IPS DF 6.9 (cell line): ENCODE measurements at places on chromosomes 7 and 10.

DNA sequence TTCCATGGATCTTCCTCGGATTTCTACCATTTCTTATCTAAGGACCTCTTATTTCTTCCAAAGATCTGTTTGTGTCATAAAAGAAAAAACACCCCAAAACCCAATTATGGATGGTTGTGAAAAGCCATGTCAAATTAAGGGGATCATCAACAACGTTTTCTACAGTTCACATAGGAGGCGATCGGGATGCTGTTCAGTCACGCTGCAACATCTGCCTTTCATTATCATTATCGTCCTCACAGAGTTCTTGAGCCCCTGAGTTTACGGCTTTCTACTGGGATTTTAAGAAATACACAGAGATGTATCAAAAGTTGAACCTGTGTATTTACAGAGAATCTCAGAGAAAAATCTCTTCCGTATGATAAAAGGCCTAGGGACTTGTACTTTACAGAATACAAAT is 101.4 kb downstream of the GRM8 start:
- no peak for DNase-seq

DNA sequence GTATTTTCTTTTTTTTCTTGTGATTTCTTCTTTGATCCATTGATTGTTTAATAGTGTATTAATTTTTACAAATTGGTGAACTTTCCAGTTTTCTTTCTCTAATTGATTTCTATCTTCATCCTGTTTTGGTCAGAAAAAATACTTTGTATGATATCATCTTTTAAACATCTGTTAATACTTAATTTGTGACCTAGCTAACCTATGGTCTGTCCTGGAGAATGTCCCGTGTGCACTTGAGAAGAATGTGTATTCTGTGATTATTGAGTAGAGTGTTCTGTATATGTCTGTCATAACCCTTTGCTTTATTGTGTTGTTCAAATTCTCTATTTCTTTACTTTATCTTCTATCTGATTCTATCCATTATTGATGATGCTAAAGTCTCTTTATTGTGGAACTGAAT is 65.8 kb upstream of the ZEB1 start:
- no peak for DNase-seq

DNA sequence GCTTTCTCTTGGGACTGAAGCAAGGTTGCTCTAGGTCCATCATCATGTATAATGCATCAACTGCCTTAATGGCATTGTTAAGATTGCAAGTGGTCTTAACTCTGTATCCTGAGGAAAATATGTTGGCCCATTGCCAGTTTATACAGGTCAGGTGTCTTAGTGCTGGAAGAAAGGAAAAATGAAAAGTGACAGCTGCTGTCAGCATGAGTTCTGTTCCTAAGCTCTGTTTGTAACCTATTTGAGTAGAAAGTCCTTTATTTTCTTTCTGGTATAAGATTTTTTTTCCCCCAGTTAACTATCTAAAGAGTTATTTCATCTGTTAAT is 127.2 kb downstream of the SRI start:
- DNase-seq = no peak

- no peak for DNase-seq
These were observed 78.8 kb downstream of the PROSER2 start for GRCh38 chr10:11901833-11902475.

DNA sequence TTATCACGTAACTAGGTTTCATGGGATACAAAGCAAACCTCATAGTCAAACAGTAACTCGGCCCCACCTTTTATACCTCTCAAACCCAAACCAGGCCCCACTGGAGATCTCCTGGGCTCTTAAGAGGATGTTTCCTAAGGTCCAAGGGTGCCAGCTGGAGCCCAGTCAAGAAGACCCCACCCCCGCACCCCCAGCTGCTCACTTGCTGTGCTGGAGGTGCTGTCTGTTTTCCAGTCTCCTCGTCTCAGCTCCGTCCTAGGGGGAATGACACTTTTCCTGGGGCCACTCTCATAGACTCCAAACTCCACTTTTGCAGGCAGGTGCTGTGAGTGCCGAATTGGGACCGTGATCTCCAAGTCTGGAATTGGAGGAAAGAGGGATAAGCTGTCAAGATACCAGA is 22.7 kb upstream of the TM9SF3 start:
- DNase-seq = no peak

DNA sequence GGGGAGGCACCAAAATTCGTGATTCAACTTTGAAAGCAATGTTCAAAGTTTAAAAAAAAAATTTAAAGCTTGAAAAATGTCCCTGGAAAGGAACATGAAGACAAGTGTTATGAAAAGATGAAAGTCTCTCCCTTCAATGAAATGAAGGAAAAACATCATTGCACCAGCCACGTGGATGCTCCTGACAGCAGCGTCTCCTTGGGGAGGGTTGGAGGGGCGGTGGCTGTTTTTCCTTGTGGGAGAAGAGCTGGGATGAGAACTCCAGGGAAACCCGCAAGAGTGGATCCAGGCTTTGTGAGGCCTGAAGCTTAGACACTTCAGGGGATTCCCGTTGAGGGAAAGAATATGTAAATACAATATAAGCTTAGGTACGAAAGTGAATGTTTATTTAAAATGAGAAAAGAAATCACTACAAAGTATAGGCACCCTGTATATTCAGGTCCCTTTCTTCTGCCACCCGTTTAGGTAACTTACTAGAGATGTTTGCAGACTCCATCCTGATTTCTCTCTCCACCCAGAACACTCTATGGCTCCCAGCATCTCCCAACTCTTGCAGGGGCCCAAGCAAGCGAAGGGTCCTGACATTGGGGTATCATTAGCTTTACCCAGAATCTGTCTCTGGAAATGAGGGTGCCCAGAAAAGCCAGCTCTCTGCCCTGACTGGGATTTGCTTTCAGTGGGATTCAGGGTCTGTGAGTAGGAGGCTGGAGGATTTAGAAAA is 63.1 kb upstream of the BAIAP2L1 start:
- DNase-seq = no peak

DNA sequence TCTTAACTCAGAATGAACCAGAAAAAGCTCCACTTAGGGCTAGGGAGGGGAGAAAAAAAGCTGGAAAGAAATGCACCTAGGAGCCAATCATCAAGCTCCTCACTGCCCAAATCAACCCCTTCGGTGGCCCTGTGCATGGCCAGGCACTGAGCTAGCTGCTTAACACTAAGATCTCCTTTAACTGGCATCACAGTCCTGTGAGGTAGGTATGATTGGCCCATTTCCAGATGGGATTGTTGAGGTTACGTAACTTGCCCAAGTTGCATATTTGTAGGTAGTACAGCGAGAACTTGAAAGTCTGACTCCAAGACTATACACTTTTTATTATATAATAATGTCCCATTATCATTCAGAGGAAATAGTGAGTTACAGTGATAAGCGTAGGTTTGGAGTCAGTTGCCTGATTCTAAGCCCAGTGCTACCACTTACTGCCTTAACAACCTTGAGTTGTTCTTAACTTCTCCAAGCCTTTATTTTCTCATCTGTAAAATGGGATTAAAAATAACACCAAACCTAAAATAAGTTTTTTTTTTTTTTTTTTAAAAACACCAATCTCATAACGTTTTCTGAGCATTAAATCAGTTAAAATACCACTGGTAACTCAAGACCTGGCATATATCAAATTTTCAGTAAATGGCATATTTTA is 37.2 kb upstream of the ACSL5 start:
- DNase-seq = no peak

DNA sequence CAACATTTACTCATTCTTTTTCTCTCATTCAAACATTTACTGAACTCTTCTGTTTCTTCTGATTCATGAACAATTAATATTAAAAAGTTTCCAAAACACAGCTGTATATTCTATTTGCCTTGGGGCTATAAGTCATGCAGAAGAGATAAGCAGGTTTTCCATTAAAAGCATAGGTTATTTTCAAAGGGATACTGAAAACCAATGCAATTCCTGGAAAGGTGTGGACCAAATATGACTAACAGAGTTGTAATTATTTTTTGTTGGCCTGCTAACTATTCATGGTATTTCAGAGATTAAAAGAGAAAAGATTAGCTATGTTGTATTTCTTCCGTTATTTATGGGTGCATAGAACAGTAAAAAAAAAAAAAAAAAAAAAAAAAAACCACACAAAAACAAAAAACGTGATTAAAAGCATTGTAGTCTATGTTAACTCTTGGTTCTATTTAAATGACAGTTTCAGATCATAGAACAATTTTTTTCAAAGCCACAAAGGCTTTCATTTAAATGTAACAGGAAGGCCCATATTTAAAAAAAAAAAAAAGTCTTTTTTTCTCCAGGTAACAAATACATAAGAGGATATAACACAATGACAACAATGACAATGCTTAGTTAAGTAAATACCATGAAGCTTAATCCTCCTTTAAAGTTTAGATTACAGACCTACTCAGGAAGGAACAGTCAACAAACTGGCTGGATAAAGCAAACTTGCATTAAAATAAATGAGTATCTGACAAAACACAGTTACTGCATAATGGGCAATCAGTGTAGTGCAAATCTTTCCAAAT is 1042.9 kb downstream of the GATA3 start:
- DNase-seq = no peak

- DNase-seq = no peak
These were observed 34.5 kb upstream of the ST8SIA6 start for GRCh38 chr10:17488848-17489247.

DNA sequence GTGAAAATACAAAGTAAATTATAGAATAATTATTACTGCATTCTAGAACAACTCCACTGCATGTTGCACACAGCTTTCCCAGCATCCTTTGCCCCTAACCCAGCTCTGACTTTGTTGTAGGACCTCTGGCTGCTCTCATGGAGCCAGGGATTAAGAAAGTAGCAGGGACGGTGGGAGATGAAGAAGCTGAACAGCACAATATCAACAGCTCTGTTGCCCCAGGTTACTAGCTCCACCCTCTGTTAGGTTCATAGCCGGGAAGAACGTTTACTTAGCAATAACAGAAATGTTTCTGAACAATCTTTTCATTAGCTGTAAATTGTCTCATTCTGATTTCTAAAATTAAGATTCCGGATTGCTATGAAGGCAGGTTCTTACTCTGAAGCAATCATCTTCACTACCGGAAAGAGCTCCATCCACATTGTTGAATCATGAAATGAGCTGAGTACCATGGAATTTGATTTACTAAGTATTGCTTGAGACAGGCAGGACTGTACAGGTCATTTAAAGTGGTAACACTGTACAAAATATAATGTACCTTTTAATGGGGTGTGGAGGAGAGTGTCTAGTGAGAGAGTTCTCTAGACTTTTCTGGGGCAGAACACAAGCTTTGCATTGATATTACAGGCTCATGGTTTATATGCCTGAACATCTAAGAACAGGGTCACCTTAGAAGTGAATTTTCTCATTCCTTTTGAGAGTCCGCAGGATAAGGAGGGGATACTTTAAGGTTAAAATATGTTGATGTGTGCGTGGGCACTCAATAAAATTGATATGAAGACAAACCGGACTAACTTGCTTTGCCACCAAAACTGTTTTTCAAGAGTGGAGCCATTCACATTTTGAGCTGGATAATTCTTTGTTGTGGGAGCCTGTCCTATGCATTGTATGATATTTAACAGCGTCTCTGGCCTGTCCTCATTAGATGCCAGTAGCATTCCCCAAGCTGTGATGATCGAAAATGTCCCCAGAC is 20.8 kb upstream of the RAB18 start:
- DNase-seq = no peak

- no peak for DNase-seq
These were observed 338.1 kb upstream of the SEMA3C start for GRCh38 chr7:81256991-81257390.
